ENCODE measurements at places on chromosomes 3 and 15.

GRCh38 chr3:81816473-81817250 is 55.2 kb upstream of the GBE1 start:
- no peak for DNase-seq

DNA sequence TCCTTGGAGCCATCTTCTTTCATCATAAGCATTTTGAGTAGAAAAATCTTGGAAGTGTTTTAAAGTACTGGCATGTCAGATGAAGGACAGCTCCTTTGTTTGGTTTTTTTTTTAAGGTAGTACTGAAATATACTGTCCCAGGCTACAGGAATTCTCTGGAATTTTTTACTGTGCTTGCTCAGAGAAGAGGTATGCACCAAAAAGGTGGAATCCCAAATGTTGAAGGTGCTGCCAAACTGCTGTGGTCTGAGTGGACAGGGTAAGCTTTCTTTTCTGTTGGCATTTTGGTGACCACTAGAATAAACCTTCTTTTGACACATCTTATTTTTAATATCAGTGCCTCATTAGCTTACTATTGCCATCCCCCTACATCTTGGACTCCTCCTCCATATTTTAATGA is 7.2 kb downstream of the GNL3 start:
- DNase-seq: no peak

DNA sequence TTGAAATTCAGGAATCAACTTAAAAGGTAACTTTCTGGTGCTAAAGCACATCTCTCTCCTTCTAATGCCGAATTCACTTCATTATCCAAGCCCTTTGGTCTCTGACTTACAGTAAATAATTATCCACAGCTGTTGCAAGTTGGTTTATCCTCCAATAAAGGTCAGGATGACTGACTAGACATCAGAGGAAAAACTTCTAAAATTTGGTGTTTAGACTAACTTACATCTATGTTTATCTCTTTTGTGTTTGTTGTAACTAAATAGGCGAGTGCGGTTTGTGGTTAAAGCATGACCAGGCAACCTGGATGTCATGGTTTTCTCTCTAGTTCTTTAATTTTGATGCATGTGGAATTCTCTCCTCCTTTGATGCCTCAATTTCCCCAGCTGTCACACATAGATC is 237.4 kb upstream of the LRTM1 start:
- DNase-seq: no peak

GRCh38 chr3:41277790-41278465 is 78.6 kb downstream of the CTNNB1 start:
- no peak for DNase-seq

DNA sequence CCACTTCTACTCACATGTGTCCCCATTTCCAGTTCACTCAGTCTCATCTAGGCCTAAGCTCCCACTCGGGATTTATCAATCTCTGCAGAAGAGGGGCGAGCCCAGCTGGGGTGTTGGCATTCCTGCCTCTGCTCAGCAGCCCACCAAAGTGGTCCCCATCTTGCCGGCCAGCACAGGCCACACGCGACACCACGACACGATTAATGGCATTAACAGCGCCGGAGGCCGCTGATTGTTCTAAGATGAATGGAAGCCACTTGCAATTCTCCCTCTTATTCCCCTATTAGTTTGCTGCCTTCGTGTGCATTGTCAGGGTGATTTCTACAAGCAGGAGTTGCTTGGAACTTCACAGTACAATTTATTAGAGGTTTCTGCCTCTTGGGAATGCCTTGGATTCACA is 477.3 kb downstream of the SHQ1 start:
- no peak for DNase-seq

DNA sequence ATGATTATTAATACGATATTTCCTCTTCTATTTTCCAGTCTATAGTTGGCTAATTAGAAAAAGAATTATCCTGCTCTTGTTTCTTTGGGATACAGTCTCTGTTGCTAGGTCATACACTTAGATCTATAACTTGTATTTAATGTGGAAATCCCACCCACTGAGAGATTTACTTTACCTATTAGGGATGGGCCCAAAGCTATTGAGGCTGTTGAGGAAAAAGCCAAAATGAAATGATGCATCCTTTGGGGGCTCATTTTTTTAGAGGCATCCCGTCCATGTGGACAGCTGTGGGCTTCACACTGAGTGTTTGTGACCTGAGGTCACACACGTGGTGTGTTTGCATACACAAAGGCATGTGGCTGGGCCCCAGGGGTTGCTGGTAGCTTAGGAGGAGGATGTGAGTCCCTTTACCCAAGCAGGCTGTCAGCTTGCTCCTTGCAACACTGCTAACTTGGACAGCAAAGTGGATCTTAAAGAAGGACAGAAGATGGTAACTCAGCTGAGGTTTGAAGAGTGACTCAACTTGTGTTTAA is 477.4 kb downstream of the AGBL1 start:
- no peak for DNase-seq

- no peak for DNase-seq
Observed at GRCh38 chr3:9893739-9894138, 3.3 kb downstream of the JAGN1 start.

GRCh38 chr3:42799376-42799775 is 4.9 kb downstream of the HIGD1A start:
- no peak for DNase-seq

- no peak for DNase-seq
Observed at GRCh38 chr15:88622605-88622975, 1.4 kb downstream of the AEN start.

DNA sequence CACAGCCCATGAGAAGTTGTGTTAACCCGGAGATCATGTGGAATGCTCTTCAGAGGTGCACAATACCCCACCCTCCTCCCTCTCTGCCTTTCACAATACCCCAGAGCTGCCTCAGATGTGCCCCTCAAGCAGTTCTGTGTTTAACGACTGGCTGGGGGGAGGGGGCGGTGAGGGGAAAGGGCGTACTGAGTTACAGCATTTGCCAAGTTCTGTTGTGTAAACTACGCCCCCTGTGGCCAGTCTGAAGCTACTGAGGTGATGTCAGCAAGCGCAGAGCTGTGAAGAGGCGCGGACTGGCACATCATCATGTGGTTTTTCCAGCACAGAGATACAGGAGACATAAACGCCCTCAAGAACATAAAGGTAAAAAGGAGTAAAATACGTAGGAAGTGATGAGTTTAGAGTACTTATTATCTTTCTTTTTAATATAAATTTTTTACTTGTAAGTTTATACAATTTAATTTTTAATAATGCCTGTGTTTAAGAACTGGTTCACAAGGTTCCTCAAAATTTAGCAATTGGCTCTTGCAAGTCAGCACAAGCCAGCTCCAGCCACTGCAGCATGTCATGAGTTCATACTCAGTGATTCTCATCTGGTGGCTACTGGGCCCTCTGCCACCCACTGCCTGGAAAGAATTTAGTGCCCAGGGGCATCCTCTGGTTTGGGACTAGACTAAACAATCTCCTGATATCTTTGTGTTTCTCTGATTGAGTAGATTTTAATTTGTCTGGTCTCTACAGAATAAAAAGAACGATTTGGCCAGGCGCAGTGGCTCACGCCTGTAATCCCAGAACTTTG is 1.7 kb downstream of the EPB42 start:
- DNase-seq: no peak

- no peak for DNase-seq
Observed at GRCh38 chr3:59839810-59840515, 790.1 kb upstream of the CFAP20DC start.

DNA sequence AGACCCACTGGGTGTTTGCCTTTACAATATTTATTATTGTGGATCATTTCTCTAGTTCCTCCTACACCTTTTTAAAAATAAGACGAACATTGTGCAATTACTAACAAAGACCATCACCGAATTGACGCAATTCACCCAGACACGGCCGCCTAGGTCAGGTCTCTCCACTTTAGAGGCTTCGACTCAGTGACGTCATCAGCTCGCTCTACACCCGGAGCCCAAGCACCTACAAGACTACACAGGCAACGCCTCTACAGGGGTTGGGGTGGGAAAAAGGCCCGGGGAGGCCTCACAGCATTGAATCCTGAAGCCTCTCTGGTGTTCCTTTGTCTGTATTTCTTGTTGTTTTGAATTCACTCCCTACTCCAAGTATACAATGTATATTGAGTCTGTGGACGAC is 16.6 kb downstream of the ZIC4 start:
- no peak for DNase-seq

GRCh38 chr3:21729331-21729730 is 21.7 kb downstream of the ZNF385D start:
- no peak for DNase-seq
